ENCODE measurements at places on chromosomes 3 and 15.

DNA sequence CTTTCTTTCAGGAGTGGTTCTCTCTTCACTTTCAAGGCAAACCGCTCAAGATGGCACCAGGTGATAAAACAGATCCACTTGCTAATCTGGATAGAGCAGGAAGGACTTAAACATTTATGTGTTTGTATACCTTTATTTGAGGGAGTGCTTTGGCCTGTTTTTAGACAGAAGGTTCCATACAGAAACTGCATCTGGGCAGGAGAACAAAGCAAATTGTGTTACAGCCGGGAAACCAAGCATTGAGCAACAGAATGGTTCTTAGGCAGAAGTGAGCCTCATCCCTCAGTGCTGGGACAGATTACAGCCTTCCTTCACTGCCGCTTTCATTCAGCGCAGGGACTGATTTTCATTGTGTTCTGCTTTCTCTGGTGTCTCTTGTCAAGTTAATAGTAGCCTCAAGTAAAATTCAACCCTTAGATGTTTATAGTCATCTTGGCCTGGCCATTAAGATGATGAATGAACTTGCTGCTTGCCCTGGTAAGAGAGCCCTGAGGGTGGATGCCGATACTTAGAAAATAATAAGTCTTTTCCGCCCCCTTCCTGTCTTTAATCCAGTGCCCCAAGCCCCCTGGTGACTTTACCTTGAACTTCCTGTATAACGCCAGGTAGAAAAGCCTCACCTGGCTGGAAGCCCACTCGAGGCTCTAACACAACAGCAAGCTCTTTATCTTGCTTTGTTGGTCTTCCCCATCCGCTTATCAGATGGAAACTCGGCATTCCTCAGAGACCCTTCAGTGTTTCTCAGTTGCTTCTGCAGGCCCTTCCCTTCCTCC, 168.0 kb upstream of the CTDSPL start:
- no peak for DNase-seq

DNA sequence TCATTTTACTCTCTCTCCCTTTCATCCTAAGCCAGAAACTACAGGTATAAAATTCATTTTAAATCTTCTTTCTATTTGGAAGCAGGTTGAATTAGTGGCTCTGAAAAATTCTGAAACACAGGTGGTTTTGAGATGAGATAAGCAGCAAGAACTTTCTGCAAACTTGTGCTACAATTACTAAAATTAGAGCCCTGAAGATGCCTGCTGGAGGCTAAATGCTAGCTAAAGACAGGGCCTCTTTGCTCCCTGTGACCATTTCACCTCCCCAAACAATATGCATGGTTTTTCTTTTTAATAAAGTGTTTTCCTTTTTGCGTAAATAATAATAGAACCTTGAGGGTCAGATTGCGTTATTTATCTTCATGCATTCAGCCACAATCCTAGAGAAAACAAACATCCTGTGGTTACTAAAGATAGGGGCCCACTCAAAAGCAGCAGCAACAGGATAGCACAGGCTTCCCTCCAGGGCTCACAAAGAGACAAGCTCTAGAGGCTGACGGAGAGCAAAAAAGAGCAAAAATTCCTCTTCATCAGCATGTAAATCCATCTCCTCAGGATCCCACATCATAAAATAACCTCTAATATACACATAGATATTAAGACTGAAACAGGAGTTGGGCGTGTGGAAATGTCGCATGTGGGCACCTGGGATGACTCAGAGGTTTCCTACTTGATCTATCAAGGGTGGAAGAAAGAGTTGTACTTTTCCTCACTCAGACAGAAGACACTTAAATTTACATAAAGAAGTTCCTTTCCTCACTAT, 26.5 kb upstream of the CP start:
- DNase-seq = no peak

DNA sequence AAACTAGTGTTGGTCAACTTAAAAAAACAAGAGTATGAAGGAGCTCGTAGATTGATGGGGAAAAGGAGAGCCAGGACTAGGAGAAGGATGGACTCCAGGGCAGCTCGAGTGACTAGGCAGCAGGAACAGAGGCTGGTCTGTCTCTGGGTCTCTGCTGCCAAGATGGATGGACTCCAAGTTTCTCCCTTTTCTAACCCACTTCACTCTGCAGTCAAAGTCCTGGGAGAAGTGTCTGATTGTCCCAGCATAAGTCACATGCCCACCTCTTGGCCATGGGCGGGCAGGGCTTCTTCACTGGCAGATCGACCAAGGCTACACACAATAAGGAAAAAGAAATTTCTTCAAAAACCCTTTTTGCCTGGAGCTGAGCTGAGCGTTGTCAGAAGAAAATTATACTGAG, 9.2 kb upstream of the EPB42 start:
- no peak for DNase-seq

- DNase-seq = peak; percentile 22
Observed at GRCh38 chr15:70098461-70099166, 897 bp upstream of the TLE3 start.

- no peak for DNase-seq
Observed at GRCh38 chr3:197420115-197420514, 121.7 kb upstream of the DLG1 start.

DNA sequence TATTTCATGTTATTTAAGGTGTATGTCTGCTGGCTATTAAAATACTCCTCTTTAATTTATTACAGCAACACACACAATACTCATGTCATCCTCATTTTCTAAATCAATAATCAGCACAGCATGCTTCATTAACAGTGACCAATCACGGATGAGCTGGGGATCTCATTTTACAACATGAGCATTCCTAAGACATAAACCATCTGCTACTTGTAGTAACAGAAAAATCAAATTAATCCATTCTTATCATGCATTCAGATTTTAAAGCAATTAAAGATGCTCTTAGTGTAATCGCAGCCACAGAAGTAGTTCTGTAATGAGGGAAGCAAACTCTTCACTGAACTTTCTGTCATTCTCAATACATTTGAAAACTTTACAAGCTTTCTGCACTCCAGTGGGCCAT, 191.1 kb downstream of the TBC1D5 start:
- no peak for DNase-seq

DNA sequence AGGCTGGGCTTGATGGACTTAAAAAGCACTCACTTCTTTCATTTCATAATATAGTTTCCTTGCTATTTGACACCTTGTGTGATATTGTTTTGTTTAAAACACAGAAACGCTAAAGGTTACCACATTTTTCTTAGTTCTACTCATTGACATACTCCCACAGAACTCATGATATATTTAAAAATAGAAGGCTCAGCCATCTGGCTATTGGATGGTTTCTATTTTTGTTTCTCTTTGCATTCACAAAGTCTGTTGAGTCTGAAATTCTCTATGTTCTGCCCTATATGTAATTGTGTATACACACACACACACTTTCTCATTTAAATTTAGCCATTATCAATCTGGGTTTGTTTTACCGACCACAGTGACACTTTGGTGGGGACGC, 128.2 kb downstream of the SOX2 start:
- DNase-seq = no peak

DNA sequence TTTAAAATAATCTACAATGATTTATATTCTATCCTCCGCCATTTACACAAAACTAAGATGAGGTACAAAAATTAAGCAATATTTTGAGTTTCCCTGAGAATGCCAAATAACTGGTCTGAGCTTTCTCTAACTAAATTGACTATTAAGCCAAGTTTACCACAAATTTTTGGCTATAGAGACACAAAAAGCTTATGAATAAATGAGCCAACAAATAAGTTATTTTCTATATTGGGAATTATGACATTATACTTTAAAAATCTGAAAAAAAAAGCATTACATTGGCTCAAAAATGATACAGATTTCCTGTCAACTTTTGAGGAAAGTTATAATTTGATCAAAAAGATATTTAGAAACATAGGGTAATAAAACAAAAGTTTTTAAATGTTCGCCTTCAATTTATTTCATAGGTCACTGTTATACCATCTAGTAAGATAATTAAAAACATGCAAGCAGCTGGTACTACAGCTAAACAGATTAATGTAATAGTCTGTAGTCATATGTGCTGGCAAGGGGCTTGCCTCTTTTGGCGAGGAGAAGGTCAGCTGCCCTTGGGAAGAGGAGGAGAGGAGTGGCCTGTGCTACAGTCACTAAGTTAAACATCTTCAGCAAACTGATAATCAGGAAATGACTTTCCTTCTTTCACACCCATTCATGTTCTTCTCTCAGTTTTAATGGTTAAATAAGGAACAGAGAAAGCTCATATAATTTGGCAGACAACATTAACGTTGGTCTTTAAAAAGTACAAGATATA, 318.5 kb downstream of the TBC1D5 start:
- DNase-seq = no peak

- DNase-seq = no peak
Observed at GRCh38 chr3:72162649-72163184, 377.8 kb upstream of the PROK2 start.

DNA sequence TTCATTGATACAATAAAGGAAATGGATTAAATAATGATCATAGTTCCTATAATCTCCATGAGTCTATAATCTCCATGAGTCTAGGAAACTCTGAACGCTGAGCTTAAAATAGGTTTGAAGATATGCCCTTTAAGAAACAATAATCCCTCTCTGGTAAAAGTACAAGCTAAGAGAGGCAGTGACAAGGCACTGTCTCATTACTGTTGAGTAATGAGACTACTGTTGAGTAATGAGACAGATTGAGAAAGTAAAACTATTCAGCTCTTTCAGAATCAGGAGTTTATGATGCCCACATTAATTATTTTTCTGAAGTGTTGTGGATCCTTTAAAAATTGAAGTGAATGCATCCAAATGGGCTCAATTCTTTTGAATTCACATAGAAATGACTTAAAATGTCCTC, 235.5 kb upstream of the THRB start:
- DNase-seq = no peak

DNA sequence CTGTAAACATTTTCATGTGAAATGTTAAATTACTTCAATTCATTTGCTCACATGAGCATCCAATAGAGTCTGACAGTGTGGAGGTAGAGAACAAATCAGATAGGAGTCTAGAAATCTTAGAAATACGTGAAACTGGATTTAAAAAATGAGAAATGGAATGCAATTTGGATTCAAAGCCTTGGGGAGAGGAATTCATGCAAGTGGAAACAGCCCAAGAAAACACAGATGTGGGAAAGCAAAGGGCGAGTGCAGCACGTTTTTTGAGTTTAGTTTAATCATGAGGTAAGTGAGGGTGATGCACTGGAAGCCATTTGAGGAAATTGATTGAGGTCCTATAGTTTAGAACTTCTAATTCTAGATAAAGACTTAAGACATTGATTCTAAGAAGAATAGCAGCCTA, 434.7 kb downstream of the C3orf38 start:
- DNase-seq = no peak

DNA sequence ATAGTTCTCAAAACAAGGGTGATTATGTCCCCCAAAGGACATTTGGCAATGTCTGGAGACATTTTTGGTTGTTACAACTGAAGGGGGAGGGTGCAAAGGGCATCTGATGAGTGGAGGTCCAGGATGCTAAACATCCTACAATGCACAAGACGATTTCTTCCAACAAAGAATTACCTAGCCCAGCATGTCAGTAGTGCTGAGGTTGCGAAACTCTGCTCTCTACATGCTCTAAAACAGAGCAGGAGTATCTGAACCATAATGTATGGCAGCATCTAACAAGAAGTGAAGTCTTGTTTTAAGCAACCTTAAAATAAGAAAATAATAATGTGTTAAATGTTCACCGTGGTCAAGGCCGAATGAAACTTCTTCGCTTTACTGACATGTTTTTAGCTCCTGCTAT, 7.0 kb downstream of the GYG1 start:
- DNase-seq = no peak

DNA sequence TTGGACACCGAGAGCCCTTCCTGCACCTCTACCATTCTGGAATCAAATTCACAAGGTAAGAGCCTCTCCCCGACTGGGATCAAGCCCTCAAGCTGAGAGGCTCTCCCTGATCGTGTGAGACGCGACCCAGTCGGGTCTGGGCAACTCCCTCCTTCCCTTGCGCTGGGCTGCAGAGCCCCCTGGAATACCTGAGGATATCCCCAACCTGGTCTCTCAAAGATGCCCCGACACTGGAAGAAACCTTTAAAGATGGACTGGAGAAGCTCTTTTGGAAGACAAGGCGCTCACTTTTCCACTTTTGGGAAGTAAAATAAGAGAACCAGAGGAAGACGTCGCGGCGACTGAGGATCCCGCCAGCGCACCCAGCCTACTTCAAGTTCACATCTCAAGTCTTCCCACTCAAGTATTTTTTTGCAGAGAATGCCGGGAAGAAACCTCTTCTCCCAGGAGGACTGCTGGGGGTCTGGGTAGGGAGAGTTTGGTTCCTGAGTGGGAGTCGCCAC, 33.8 kb downstream of the ZIC4 start:
- DNase-seq = no peak

DNA sequence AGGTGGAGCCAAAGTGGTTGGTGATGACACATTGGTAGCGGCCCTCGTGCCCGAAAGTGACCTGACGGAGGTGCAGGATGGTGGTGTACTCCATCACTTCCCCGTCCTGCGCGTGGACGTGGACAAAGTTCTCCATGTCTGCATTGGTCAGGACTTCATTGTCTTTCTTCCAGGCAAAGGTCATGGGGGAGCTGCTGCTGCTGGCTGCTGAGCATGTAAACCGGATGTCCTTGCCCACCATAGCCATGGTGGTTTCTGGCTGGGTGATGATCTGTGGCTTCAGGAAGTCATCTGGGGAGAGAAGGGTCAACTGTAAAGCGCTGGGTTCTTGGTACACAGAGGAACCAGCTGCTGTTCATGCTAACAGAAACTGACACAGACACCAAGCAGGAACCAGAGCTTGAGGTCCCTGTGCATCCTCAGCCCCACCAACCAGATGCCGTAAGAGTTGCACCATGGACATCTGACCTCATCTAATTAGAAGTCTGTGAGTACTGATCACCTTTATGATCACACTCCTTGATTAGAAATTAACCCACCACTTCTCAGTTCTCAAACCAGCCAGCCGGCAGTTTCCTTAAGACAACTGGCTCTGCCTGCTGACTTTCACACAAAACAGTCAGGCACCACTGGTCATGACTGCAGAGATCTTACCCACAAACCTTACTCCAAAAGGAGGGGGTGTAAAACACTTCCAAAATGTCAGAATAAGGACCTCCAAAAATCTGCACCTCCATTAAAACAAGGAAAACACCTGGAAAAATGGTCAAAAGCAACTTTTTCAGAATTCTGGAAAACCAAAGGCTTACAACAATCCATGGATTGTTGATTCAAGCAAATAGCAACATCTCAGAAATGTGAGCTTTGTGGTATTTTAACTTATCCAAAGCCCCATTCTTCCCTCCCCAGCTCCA, 114.6 kb downstream of the LRIG1 start:
- no peak for DNase-seq
